ENCODE measurements at places on chromosomes 5 and 9.
A peak's percentile ranks its signal among the peaks of the same experiment; 100 is the strongest.

DNA sequence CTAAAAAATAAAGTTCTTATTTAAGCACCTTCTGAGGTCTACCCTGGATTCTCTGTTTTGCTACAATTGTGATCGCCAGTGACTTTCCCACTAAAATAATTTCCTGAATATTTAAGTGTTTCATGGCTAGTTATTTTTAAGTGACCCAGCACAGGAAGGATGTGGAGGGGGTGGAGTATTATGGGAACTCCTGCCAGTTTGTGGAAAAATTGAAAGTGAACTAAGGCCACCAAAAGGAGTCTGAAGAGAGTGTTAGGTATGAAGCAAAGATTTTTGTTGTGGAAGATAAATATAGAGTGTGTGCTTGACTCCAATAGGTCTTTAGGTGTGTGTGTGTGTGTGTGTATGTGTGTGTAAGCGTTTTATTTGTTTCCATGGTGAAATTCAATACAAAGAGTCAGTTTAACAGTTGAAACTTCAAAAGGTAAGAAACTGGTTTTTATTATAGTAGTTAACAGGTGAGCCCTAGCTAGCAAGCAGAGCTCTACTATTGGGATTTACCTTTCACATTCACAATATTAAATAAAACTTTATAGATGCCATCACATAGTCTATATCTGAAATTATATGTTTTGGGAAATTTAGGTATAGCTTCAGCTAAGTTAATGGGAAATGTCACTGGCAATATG, 25.6 kb downstream of the RASGRF2 start:
- DNase-seq: no peak

DNA sequence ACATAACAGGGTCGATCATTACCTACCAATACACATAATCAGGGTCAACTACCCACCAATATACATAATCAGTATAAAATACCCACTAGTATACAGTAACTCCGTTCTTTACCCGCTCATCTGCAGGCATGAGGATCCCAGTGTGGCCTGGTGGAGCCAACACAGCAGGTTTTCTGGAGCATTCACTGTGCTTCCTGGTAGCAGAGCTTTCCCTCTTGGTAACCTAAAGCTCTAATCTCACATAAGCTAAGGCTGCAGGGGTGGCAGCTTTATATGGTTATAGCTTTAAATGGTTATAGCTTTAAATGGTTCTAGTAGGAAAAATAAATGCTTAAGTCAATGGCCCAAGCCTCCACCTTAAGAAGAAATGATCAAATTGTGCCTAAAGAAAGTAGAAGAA, 11.9 kb downstream of the LCN1 start:
- DNase-seq: no peak

GRCh38 chr5:17398431-17398830, 99.6 kb upstream of the TAF11L2 start:
- no peak for DNase-seq

DNA sequence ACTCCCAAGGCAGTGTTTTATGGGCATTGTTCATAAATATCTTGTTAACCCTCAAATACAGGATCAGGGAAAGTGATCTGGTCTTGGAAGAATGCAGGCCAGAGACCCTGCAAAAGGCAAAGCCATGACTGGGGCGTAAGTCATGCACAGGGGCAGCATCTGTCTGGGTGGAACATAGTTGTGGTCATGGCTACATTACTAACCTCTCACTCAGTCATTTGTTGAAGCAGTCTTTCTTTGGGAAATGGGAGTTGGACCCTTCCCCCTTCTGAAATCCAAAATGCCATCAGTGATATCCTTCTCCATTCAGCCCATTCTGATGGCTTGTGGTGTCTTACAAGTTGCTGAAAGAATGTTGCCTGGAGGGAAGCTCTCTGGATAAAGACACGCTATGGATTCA, 68.1 kb downstream of the GDNF start:
- DNase-seq: no peak

GRCh38 chr9:131733541-131734061, 6.3 kb downstream of the RAPGEF1 start:
- DNase-seq: peak; percentile 32

- DNase-seq: no peak
Observed at GRCh38 chr9:110143485-110143884, 64.5 kb downstream of the C9orf152 start.

GRCh38 chr9:136001231-136001630, 40.1 kb upstream of the UBAC1 start:
- DNase-seq: no peak

DNA sequence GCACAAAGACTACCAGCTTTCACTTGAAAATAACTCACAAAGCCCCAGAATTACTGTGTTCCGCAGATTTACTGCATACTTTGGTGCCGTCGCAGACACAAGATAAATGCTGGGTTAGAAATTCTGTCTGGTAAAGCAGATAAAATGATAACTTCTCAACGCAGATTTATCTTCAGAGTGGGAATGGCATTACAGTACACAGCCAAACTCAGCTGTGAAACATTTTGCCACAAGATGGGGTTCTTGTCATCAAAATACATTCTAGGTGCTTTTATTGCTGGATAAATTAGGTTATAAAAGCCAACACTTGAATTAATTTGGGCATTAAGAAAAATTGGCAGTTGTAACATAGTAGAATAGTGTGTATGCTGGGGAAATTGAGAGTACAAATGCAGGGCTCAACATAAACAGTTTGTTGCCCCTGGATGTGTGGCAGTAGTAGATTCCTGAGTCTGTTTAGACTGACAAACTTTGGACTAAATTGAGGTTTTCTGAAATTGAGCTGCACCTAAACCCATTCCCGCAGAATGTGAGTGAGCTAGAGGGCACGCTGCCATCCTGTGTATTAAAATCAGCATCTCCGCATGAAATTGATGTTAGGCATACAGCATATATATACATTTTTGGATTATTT, 61.1 kb downstream of the LMNB1 start:
- DNase-seq: no peak

DNA sequence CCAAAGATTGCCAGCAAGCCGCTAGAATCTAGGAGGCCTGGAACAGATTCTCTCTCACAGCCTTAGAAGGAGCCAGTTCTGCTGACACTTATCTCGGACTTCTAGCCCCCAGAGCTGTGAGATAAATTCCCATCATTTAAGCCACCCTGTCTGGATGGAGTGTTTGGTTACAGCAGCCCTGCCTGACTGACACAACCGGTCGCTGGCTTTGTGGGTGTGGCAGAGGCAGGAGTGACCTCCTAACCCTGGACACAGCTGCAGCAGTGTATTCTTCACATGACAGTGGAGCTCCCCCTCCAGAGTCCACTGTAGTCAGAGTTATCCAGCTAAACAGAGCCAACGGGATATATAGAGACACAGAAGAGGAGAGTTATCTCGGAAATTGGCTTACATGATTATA, 21.2 kb upstream of the IL17B start:
- no peak for DNase-seq

DNA sequence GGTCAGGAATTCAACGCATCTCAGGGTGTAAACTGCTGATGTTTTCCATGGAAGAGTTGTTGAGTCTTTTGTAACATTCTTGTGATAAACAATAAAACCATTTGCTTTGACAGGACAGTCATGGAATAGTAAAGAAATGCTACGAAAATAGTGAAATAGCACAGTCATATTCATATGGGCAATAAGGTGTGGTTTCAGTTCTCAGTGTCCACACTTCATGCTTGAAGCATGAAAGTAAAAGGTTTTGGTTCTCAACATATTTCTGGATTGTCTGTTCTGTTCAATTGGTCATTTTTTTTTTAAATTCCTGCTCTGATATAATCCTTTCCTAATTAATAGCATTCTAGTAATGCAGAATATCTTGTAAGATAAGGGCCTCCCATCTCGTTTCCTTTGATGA, 467.6 kb upstream of the ZNF608 start:
- no peak for DNase-seq
